ENCODE measurements at places on chromosomes 1 and 21.

GRCh38 chr1:3139871-3140361, 70.9 kb downstream of the PRDM16 start:
- no peak for DNase-seq

GRCh38 chr1:170929412-170929834, 5.9 kb upstream of the MROH9 start:
- no peak for DNase-seq

DNA sequence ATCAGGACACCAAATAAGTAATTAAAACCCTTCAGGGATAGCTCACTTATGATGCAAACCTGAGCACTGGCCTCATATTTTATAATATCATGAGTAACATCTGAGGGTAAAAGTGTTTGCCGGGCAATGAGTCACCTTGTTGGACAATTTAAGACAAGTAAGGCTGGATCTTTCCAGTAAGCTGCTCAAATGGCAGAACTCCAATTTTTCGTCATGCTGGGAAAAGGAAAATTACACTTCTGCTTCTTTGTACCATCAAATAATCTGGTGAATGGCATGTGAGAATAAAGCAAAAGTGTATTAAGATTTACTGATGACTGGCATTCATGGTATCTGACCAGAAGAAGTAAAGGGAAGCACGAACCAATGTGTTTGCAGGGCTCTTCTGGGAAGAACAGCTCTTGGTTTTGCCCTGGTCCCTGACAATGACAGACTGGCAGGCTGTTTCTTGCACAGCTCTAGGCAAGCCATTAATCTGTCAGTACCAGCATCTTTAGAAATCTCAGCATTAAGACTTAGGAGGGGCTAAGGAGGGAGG, 392.2 kb downstream of the VAV3 start:
- DNase-seq: no peak

DNA sequence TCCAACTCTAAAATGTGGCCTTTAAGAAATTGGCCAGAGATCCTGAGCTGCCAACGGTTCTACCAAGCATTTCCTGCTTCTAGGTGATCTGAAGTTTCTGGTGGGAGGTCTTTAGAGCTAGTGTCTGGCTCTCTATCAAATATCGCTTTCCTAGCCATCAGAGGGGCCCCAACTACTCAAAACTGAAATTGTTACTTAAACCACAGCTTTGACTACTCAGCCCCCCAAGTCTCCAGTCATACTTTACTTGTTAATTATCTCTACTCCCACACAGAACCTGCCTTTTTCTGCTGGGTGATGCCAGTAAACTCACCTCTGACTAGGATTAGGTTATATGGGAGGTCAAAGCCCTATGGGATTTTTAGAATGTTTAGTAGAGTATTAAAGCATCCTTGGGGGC, 95.1 kb downstream of the FASLG start:
- no peak for DNase-seq

DNA sequence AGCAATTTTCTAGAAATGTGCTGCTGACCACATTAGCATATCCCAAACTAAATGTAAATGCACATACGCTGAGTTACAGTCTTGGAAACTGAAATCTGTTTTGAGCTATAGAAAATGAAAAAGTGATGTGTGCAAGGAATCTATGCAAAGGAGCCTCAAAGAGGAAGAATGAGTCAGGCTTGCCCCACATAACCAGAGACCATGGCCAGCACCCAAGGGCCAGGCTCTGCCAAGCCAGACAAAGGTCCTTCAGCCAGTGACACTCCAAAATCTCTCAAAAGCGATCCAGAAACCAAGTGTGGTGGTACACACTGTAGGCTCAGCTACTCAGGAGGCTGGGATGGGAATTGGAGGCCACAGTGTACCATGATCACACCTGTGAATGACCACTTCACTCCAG, 195.2 kb downstream of the TOMM20 start:
- DNase-seq: peak; percentile 77

GRCh38 chr1:21693732-21694131, 24.6 kb upstream of the RAP1GAP start:
- no peak for DNase-seq

- no peak for DNase-seq
These were observed 329.3 kb downstream of the DSCAM start for GRCh38 chr21:40517646-40518045.

- DNase-seq: peak; percentile 45
These were observed 15.0 kb upstream of the TGFB2 start for GRCh38 chr1:218330043-218330623.

DNA sequence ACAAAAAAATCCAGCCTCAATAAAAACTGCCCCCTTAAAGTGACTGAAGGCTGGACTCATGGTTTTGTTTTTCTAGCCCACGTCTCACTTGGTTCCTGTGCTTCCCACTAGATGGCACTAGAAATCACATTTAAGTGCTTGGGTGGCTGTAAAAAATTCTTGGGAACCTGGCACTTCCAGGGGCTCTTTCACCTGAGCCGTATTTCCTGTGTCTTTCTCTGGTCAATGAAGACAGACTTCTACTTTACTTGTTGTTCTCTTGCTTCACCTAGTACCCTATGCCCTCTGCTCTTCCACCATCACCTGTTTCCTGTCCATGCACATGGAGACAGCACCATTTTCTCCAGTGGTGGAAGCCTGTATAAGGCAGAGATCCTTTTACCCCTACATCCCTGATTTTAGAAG, 20.0 kb downstream of the METTL13 start:
- peak; percentile 44 for DNase-seq

DNA sequence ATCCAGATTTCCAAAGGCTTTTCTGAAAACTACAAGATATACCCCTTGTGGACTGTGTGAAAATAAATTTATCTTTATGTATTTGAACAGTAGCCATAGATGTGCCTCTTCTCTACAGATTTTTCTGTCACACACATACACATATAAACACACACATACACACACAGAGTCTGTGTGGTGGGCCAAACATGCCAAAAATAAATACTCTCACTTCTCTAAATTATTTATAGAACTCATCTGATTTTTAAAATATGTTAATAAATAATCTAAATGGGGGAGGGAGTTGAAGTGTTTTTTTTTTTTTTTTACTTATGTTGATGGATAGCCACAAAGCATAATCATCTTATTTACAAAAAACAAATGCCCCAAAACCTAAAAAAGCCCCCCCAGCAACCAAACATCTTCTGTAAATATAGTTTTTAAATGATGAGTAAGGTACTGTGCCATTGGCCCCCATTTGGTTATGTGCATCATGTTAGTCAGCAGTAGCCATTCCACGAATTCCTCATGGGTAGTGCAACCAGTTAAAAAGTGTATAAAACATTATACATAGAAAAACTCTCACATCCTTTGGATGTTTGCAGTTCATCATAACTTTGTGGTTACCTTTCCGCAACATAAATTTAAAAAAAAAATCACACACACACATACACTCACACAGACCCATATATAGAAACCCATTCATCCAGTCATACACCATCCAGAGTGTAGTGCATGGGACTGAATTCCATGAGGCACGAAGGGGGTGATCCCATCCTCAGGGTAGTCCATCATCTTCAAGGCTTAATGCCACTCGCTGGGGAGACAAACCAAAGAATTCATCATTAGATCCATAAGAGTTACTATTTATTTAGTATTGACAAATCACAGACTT, 8.2 kb upstream of the MAGOH start:
- DNase-seq: no peak

- no peak for DNase-seq
These were observed 61.9 kb downstream of the CRP start for GRCh38 chr1:159652506-159652905.

- DNase-seq: no peak
These were observed 355.1 kb upstream of the RUNX1 start for GRCh38 chr21:35404247-35404646.

DNA sequence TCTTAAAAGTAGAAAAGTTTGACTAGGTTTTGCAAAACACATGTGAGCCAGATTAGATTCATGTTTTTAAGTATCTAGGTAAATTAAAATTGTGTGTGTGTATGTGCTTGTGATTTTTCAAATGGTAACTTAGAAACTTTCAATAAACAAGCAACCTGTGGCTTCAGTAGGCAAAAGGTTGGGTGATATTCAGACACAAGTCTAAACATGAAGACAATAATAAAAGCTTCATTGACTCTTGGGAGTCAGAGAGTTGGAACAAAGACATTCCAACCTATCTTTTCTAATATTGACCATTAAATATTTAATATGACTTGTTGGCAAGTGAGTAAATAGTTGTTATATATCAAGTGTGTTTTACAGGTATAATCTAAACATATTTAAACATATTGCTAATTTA, 1049.6 kb upstream of the ADGRL4 start:
- no peak for DNase-seq

GRCh38 chr21:43815107-43815613, 25.8 kb downstream of the RRP1 start:
- no peak for DNase-seq

DNA sequence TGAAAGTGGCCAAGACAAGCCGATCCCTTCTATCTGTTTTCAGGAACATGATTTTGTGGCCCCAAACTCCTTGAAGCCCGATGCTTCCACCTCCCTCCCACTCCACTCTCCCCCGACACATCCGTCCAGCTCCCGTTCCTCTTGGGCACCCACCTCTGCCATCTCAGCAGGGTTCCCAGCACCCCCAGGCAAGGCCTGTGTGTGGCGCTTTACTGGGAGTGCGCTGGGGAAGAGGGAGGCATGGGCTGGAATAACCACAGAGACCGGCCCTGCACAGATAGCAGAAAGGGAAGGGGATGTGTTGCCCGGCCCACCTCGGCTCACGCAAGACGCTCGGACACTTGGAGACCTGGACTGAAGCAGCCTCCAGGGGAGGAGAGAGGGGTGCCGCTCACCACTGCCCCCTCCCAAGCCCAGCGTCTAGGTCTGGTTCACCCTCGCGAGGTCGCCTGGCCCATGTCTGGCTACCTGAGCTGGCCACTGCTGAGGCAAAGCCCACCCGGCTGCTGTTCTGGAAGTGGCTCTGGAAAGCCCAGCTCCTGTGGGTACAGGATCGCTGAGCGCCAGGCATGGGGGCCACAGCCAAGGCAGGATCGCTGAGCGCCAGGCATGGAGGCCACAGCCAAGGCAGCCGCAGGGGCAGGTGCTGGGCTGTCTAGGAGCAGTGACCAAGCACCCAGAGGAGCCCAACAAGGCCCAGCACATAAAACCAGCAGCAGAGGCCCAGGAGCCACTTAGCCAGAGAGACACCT, 23.8 kb upstream of the COL18A1 start:
- no peak for DNase-seq

DNA sequence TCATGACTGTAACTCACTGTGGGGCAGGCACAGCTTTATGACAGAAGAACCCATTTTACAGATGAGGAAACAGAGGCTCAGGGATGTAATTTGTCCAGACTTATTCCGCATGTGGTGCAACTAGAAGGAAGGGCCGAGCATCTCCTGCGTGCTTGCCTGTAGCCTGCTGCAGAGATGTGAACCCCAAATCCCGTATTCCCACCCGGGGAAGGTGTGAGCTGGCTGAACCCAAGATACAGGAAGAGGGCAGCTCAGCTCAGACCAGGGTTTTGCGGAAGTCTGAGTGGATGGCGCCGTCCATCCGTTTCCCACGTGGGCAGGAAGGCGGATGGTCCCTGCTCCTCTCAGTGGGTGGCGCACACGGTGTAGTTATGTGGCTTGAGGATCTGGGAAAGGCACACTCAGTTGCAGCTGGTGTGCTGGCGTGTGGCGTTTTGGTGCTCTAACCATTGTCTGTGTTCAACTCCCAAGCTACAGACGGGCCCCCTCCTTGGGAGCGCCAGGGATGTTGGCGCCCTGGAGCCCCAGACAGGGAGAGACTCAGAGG, 1.2 kb downstream of the CROCC start:
- peak; percentile 41 for DNase-seq

DNA sequence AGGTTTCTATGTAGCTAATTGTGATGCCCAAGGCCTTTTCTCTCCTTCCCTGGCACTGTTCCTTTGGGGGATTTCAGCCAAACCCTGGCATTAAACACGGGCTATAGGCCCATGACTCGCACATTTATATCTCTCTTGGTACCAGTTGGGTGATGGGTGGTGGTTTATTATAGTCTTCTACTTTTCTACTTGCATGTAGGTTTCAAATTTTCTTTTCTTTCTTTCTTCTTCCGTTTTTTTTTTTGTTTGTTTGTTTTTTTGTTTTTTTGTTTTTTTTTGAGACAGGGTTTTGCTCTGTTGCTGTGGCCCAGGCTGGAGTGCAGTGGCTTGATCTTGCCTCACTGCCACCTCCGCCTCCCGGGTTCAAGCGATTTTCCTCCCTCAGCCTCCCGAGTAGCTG, 1.1 kb downstream of the IL10RB start:
- no peak for DNase-seq

GRCh38 chr1:202291961-202292712, 49.6 kb downstream of the UBE2T start:
- no peak for DNase-seq

DNA sequence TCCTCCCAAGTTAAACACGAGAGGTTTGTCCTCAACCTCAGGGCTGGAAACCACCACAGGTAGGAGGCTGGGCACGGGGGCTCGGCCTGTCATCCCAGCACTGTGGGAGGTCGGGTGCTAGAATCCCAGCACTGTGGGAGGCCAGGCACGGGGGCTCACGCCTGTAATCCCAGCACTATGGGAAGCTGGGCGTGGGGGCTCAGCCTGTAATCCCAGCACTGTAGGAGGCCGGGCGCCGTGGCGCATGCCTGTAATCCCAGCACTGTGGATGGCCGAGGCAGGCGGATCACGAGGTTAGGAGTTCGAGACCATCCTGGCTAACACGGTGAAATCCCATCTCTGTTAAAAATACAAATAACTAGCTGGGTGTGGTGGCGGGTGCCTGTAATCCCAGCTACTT, 6.7 kb upstream of the CDK11A start:
- no peak for DNase-seq

DNA sequence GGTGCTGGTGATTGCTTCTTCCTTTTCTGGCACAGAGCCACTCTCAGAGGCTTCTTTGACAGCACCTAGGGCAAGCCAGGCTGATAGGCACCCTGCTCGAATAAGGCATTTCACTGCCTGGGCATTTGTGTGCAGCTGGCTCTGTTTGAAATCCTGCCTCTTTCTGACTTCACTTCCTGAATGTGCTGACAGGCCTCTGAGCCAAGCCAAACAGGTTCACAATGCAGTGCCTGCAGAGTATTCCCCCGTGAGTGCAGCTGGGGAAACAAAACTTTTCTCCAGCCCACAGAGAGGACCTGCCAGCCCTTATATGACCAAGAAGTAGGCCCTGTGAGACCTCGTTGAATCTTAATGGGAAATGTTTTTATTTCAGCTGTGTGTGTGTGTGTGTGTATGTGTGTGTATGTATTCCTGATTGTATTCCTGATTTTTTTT, 10.4 kb downstream of the JUN start:
- DNase-seq: peak; percentile 77

GRCh38 chr1:14699620-14700019, 101.1 kb downstream of the KAZN start:
- DNase-seq: no peak

GRCh38 chr1:10975567-10976326, 36.7 kb upstream of the TARDBP start:
- DNase-seq: no peak

All from NB4 (cell line).